ACHN (cell line): ENCODE measurements at places on chromosomes 3 and 15.

GRCh38 chr3:190089711-190090110, 31.0 kb downstream of the P3H2 start:
- no peak for DNase-seq

GRCh38 chr15:52960283-52960682, 170.1 kb upstream of the ONECUT1 start:
- no peak for DNase-seq

- no peak for DNase-seq
Measured at GRCh38 chr3:72496051-72496670, 352.1 kb downstream of the SHQ1 start.

GRCh38 chr3:163384383-163384782, 1693.9 kb downstream of the SI start:
- DNase-seq = no peak

GRCh38 chr15:38084289-38084688, 149.8 kb downstream of the TMCO5A start:
- no peak for DNase-seq

DNA sequence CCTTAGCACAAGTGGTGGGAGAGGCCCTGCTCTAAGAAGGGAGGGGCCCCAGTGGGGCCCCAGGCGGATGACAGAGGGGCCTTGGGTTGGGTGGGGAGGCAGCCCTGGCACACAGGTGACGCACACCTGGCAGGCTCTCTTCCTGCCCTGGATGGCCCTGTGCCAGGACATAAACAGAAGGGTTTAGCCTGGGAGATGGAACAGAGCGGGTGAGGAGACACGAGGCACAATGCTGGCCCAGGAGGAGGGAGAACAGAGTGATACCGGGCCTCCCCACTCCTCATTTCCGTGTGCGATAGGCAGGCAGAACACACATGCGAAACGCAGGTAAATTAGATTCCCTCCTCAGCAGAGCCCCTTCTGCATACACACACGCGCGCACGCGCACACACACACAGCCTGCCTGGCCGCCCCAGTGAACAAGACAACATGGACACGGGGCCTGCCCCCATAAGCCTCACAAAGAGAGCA, 39.8 kb downstream of the IDH2 start:
- DNase-seq = no peak

GRCh38 chr15:65287520-65287855, 805 bp upstream of the PARP16 start:
- DNase-seq = no peak

GRCh38 chr3:191324936-191325335, 4.3 kb upstream of the CCDC50 start:
- DNase-seq = no peak

DNA sequence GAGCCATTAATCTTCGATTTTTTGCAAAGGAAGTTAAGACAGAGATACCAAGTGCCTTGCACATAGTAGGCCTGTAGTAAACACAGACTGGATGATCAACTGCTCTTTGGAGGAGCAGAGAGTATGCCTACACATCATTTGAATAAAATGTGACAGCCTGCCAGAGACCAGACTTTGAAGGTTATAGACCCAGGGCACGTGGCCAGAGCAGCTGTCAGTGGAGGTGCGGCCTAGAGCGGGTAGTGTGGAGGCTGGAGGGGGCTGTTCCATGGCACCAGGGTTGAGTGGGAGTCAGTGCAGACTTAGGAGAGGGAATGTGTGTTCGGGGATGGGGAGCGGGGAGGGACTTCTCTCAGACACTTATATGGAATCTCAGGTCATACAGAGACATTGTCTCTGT, 80.8 kb downstream of the SMAD3 start:
- DNase-seq = peak; percentile 42

- DNase-seq = peak; percentile 31
Measured at GRCh38 chr3:189914799-189915198, 205.9 kb downstream of the P3H2 start.

- no peak for DNase-seq
Measured at GRCh38 chr15:90159213-90159612, 41.9 kb upstream of the SEMA4B start.

DNA sequence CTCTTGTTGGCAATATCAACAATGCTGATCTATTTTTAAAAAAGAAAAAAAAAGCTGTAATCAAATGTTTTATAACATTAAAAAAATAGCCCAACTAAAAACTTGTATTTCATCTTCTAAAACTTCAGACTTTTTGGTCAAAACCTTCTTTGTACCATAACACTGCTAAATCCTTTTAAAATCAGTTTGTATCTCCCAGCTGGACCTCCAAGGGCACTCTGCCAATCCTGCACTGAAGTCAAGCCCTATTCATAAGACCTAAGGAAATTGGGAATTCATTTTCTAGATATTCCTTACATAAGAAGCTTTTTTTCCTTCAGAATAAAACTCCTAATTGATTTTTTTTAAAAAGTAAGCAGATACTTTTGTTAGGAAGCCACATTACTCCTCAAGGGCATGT, 38.2 kb upstream of the HCLS1 start:
- DNase-seq = no peak

DNA sequence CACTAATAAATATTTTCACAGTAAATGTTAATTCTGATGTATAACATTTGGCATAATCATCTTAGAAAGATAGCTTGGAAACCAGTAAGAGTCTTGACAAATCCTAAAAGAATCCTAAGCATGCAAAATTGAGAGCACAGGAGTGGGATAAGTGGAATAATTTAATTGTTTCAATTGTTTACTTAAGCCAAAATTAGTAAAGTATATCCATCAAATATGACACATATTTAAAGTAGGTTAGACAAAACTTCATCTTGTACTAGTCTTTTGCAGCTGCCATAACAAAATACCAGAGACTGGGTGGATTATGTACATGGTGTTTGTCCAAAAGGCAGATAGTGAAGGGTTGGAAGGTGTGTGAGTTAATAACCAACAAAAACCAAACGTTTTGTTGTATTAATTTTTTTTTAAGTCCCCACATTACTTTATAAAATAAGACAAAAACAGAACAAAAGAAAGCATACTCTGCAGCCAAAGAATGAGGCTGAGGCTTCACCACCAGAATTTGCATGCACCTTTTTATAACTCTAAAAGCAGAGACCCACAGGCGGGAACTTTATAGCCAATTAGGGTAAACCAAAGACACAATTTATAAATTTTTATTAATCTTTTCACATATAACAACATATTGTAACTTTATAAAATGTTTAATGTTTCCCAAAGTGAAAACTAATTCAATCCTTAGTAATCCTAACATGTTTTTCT, 41.9 kb upstream of the CD200R1L start:
- no peak for DNase-seq

GRCh38 chr3:50445919-50446318, 57.5 kb downstream of the CACNA2D2 start:
- DNase-seq = no peak

- DNase-seq = peak; percentile 51
Measured at GRCh38 chr3:147616998-147617619, 207.9 kb downstream of the ZIC1 start.

GRCh38 chr3:188749010-188749617, 422.7 kb upstream of the TPRG1 start:
- DNase-seq = peak; percentile 42

DNA sequence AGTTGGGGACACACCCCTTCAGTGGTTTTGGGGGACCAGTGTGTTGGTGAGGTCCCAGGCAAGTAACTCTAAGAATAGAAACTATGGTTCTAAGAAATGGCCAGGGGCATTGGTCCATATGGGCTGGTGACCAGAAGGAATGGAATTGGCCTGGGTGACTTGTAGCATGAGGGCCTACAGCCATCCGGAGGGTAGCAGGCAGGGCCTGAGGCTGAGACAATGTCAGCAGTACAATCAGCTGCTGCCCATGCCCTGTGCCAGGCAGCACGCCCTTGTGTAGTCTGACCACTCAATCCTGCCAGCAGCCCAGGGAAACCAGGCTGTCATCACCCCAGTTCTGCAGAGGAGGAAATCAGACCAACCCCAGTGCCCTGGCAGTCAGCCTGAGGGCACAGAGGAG, 100.6 kb downstream of the DNAJB8 start:
- DNase-seq = no peak

DNA sequence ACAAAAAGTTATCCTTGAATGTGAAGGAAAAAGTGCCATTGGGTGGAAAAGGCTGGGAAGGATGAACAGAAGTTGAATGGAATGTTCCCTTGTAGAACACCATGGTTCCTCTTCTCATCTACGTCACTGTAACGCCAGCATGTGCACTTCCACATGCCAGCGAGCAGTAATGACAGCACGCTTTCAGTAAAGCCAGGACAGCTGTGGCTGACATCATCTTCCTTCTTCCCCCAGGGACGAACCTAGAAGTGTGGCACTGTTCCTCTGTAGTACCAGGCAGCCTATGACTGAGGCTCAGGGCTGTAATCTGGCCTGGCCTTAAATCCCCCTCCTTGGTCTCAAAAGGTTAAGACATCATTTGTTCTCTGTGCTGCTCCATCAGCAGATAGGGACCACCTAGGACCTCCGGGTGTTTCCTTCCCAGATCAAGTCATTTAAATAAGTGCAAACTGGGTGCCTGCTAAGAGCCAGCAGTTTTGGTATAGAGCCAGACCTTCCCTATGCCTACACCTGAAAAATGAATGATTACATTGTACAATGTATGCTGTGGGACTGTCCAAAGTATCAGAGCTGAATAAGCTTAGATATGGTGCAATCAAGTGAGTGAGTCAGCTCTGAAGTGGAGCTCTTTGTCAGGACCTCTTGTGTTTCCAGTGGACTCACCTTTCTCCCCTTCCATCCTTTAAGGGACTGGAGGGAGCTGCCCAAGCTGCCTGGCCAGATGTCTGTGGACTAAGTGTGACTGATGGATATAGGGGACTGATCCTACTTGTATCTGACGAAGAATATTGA, 5.6 kb upstream of the SRPRB start:
- DNase-seq = no peak

GRCh38 chr3:188916934-188917401, 254.8 kb upstream of the TPRG1 start:
- no peak for DNase-seq

GRCh38 chr3:101484805-101485620, 28.0 kb downstream of the SENP7 start:
- DNase-seq = peak; percentile 54

DNA sequence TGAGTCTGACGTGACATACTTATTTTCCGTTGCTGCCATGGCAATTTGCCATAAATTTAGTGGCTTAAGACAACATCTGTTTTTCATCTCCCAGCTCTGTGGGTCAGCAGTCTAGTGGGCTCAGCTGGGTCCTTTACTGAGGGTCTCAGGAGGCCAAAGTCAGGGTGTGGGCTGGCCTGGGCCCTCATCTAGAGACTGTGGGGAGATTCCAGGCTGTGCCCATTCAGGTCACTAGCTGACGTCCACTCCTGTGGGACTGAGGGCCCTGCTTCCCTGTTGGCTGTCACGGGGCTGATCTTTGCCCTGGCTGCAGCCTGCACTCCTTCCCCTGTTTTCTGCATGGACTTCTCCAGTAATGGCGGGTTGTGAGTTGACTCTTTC, 19.1 kb downstream of the FGD5 start:
- DNase-seq = no peak

DNA sequence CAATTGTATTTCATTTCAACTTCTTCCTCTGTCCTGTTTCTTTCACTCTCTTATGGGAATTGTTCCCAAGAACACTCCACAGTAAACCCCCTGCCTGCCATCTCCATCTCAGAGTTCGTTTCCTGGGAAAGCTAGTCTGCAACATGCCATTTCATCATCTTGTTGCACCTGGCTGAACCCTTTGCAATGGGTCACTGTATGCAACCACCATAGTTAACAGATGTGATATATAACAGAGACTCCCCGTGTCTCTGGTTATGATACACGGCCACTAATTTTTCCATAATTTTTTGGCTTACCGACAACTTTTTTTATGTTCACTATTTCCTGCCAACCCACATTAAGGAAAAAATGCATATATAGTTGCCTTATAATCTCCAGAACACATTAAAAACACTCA, 95.5 kb downstream of the CHST2 start:
- DNase-seq = no peak

DNA sequence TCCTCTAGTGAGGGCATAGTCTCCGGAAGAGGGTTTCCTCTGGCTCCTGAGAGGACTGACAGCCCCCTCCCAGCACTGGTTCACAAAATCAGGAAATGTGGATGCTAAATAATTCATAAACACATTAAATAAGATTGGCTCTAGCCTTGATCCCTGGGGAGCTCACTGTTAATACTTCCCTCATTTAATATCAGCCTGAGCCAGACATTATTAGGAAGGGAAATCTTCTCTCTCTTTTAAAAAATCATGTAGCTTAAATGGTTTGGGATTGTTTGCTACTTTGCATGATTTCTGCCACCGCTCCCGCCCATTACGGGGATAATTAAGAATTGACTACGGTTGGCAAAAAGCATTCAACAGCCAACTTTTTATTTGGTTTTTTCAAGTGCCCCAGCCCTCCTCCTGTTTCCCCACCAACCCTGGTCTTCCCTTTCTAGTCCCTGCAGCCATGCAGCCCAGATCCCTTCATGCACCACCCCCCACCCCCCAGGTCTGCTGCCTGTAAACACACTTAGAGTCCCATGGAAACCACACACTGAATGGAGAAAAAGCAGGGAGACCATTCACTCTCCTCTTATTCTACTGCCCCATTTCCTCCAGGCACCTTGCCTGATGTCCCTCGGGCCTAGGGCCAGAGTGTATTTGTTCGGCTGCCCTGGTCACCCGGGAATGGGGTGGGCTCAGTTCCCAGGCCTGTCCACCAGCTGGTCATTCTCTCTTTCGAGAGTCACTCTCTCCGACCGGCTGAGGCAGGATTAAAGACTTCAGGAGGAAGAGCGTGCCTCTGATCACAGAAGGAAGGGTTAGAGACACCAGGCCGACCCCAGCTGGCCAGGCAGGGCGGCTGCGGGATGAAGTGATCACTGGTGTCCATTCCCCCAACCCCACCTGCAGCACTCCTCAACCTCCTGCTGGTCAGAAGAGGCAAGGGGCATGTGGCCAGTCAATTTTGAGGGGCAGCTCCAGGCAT, 45.1 kb downstream of the SEMA5B start:
- peak; percentile 6 for DNase-seq

DNA sequence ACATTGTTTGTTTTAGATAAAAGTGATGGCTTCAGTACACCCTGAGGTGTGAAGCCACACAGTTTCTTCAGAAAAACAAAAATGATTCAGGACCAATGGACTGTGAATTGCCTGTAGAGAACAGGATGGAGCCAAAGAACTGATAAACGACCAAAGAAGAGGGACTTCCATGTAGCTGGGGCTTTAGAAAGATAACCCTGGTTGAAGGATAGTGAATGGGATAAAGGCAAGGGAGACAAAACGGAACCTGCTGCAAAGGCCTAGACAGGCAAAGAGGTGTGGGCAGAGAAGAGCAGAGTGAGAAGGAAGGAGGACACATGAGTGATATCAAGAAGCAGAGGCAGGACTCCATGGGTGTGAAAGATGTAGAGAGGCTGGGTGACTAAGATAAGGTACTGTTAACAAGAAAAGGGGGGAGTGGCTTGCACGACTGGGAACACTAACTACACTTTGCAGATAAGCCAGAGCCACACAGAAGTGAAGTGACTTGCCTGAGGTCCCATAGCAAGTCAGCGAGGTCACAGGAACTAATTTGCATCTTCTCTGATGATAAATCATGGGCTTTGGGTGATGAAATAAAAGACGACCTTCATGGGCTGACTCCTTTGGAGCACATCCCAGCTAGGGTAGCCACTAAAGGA, 44.3 kb downstream of the RAB6B start:
- no peak for DNase-seq

- no peak for DNase-seq
Measured at GRCh38 chr3:129892857-129893580, 492 bp downstream of the TMCC1 start.
